ENCODE measurements at places on chromosomes 16 and 17.

DNA sequence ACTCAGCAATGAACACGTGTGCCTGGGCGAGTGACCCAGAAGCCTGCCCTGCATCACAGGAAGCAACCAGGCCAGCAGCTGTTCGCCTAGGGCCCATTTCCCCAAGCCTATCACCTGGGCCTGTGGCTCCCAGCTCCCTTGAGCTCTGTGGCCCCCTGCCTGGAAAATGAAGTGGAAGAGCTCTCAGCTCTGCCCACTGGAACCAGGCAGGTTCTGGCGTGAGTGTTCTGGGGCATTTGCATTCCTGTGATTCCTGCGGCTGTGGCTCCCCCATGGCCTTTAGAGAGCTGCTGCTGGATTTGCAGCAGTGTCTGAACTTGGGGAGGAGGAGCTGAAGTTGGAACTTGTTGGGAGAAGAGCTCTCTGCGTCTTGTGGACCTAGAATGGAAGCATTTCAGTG, 22.8 kb downstream of the PGS1 start:
- DNase-seq: peak; percentile 44

GRCh38 chr17:41620583-41621434, 3.6 kb downstream of the KRT17 start:
- DNase-seq: peak; percentile 47

GRCh38 chr16:88437367-88437964, 15.6 kb upstream of the ZFPM1 start:
- peak; percentile 32 for DNase-seq

DNA sequence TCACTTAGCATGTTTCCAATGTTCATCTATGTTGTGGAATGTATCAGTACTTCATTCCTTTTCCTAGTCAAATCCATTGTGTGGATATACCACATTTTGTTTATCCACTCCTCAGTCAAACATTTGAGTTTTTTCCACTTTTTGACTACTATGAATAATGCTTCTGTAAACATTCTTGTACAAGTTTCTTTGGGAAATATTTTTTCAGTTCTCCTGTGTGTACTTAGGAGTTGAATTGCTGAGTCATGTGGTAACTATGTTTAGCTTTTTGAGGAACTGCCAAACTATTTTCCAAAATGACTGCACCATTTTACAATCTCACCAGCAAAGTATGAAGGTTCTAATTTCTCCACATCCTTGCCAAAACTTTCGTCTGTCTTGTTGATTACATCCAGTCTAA, 223.7 kb upstream of the AXIN2 start:
- DNase-seq: peak; percentile 98

- peak; percentile 12 for DNase-seq
Observed at GRCh38 chr17:36524428-36524876, 10.2 kb downstream of the MYO19 start.

- DNase-seq: peak; percentile 70
Observed at GRCh38 chr16:81401035-81401950, 43.3 kb upstream of the CMIP start.

DNA sequence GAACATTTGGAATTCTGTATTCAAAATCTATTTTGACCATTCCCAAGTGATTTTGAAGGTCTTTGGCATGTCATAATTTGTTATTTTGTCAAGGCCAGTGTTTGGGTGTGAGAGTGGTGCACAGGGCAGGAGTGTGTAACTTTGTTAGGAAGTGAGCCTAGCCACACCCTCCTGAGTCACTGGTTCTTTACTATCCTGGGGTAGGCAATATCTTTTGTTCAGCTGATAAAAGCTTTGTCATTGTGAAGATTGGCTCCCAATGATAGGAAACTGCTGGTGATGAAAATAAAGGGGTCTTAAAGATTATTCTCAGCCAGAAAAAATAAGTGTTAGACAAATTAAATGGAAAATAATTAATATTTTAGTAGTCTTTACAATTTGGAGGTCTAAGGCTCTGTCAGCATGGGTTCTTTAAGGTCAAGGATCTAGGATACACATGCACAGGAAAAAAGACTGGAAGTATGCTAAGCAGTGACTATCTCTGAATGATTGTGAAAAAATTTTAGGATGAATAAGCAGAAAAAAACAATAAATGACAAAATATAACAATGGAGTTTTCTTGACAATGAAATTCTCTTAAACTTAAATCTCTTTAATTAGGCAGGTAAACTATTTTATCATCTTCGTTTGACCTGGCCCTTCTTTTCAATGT, 5.1 kb downstream of the UBN1 start:
- peak; percentile 51 for DNase-seq

DNA sequence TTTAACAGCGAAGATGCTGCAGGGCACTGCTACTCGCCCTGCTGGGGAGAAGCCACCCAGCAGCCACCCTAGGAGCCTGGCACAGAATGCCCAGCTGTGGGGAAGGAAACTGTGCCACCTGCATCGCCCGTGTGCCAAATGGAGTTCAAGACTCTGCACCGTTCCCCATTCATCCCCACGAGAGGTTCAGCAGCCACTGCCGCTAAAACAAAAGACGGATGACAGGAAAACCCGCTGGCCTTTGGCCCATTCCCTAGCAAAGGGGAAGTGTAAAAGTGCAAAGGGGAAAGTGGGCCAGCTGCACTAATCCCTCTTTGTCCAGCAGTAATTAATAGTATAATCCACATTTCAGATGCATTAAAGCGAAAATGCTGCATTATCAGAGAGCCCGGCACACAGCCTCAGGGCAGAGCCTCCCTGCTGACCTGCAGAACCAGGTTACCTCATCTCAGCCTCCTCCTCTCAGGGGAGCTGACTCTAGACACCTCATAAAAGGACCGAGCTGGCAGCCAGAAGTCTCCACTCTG, 37.7 kb downstream of the ZFHX3 start:
- DNase-seq: no peak

DNA sequence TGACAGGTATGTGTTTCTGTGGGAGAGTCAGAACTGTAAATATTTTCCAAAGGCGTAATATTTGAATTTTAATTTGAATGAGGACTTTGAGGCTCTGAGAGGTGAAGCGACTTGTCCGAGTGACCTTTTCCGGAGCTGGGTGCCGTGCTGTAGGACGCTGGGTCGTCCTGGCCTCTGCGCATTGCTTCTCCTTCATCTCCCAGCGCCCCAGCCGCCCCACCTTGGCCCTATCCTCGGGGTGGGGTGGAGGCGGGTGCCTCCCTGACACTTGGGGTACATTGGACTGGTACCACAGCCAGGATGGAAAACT, 147.8 kb downstream of the SPECC1 start:
- DNase-seq: no peak

- DNase-seq: no peak
Observed at GRCh38 chr16:23642246-23642774, 1.0 kb downstream of the DCTN5 start.

GRCh38 chr16:25184771-25185170, 32.0 kb upstream of the AQP8 start:
- DNase-seq: no peak

DNA sequence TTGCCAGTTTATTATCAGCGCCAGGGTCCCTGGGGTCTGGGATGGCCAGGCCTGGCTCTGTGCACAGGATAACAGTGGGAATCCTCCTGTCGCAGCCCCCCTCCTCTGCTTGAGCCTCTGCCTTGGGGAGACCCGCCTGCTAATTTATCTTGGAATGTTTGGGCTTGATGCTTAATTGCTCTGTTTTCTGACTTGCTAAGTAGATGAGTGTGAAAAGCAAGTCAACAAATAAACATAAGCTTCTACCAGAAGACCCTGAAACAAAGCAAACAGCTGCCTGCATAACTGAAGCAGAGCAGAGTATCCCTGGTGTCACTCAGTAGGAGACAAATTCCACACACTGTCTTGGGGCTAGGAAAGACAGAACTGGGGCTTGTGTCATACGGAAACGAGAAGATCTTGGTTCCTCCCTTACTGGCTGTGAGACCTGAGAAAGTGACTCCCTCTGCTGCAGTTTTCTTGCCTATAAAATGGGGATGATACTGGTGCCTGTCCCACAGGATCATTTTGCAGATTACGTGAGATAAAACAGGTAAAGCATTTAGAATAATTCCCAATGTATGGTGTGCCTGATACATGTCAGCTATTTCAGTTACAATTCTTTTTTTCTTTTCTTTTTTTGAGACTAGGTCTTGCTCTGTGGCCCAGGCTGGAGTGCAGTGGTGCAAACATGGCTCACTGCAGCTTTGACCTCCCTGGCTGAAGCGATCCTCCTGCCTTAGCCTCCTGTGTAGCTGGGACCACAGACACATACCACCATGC, 44.8 kb upstream of the IRX3 start:
- DNase-seq: no peak

- no peak for DNase-seq
Observed at GRCh38 chr17:61904094-61904710, 23.6 kb downstream of the INTS2 start.

DNA sequence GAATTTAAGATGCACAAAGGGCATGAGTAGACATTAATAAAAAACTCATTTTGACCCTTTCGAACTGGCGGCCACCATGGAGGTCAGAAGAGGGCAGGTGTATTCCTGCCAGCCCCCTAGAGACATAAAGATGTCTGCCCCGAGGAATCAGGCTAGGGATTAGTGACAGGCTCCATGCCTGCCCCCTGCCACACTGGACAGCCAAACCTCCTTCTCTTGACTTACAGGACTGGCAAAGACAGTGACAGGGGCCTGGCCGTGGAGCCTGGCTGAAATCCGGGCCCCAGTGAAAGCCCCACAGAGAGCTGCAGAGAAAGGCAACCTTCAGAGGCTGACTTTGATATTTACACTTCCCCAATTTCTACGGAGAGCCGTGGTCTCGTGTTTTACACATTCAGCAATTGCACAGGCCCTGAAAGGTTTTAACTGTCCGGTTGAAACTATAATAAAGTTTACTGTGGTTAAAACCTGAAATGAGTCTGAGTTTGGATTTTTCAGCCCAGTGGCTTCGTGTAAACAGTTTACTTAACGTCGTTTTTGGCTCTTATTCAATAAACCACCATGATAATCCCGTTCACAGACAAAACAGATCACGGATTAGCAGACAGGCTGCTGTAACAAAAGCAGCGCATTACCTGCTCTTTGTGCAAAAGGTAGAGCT, 243.9 kb upstream of the MYOCD start:
- DNase-seq: no peak

DNA sequence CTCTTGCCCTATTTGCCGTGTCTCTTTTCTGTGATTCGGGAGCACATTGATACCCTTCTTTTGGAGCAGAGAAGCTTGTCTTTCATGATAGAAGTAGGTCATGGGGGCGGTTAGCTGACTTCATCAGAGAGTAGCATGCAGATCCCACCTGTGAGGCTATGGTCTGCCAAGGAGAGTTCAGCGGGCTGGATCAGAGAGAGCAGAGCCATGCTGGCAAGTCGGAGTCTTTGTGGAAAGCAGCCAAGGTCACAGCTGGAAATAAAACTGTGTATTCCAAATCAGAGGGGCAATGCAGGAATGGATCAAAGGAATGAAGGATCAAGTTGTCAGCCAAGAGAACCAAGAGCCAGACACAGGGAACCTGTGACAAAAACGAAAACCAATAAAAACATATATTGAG, 595.9 kb downstream of the WWOX start:
- DNase-seq: no peak

DNA sequence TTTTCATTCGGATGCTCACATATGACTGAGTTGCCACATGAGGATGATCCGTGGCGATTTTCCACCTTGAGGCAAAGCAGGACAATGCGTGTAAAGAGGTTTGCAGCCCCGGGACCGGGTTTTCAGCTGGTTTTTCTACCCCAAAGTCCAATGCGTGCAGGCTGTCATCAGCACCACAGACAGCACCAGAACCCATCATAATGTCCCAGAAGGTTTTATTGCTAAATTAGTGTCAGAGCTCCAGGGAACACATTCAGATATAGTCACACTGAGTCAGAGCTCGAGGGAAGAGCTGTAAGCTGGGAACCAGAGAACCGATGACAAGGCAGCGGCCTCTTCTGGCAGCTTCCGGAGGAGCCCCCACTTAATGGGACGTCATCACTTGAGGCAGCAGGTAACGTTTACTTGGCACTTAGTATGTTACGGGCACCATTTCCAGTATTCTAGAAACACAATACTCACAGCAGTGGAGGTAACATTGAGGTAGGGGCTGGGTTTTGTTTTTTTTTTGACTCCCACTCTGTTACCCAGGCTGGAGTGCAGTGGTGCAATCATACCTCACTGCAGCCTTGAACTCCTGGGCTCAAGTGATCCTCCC, 8.9 kb upstream of the NAGPA start:
- no peak for DNase-seq

GRCh38 chr17:57886020-57886419, 36.2 kb upstream of the MRPS23 start:
- no peak for DNase-seq

DNA sequence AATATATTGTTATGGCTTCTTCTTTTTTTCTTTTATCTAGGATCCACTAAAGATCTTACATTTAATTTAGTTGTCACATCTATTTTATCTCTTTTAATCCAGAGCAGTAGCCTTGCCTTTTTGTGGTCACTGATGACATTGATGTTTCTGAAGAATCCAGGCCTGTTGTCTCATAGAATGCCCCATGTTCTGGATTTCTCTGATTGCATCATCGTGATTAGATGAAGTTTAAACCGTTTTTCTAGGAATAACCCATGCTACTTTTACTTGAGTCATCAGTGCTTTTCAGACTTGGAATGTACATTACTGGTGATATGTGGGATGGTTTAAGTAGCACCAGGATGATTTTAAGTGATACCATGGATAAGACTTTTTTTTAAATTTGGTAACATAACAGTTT, 106.4 kb upstream of the CES5A start:
- no peak for DNase-seq

DNA sequence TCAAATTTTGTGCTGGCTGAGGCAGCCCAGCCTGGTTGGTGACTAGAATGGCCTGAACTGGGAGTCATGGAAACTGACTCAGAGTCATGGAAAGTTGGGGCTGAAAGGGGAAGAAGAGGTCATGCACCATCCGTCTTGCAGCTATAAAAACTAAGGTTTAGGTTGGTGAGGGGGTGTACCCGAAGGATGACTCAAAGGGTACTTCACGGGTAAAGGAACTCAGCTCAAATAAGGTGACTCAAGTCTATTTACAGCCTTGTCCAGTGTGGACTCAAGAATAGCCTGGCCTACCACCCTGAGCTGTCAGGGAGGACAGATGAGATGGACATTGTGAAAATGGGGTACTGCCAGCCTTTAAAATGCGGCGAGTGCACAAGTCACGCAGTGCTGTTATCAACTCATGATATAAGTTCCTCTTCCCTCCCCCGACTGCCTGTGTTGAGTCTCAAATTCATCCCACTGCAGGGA, 18.6 kb downstream of the CD300LB start:
- DNase-seq: peak; percentile 2

DNA sequence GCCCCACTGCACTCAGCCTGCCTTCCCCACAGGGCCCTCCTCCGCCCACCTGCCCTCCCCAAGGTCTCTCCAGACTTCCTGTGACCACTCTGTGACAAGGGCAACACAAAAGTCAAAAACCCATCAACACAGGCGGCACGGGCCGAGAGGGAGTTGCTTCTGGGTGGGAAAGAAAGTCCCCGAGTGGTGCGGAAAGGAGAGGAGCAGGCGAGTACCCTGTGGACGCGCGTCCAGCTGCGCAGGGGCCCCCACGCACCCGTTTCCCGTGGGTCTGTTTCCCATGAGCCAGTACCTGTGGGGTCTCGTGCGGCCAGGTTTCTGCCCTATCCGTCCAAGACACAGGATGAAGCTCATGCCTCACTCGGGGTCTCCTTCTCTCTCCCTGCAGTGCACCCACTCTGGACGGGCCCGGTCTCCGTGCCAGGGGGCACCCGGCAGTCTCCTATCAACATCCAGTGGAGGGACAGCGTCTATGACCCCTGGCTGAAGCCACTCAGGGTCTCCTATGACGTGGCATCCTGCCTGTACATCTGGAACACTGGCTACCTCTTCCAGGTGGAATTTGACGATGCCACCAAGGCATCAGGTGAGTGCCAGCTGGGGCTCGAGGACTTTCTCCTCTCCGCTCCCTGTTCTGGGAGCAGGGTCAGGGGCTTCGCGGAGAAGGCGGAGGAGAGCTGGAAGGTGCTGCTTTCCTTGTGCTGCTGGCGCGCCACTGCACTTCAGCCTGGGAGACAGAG, 12.2 kb downstream of the CD2BP2 start:
- DNase-seq: no peak
